NCI-H524 (cell line): ENCODE measurements at places on chromosomes 13 and 19.
A peak's percentile ranks its signal among the peaks of the same experiment; 100 is the strongest.

DNA sequence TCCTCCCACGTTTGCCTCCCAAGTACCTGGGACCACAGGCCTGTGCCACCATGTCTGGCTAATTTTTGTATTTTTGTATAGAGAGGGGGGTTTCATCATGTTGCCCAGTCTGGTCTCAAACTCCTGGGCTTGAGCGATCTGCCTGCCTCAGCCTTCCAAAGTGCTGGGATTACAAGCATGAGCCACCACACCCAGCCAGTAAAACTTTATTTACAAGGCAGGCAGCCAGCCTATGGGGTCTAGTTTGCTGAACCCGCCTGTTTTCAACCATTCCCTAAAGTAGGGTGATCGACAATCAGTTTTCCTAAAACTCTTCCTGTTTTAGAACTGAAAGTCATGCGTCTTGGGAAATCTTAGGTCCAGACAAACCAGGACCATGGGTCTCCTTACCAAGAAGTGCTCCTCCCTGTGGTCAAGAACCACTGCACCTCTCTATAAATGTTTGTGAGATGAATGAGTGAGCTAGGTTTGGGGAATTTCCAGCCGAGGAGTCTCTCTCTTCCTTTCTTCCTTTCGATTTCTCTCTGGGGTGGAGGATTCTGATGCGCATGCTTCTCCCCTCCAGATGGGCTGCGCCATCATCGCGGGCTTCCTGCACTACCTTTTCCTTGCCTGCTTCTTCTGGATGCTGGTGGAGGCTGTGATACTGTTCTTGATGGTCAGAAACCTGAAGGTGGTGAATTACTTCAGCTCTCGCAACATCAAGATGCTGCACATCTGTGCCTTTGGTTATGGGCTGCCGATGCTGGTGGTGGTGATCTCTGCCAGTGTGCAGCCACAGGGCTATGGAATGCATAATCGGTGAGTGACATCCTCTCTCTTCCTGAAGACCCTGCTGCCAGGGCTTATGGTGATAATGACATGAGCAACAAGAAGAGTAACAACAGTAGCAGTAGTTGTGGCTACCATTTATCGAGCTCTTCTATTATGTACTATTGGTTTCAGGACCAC is 38.7 kb downstream of the ADGRE1 start:
- no peak for DNase-seq

GRCh38 chr13:30355384-30355699 is 48.0 kb upstream of the KATNAL1 start:
- DNase-seq: peak; percentile 63

- peak; percentile 75 for DNase-seq
These were observed 3.4 kb downstream of the EBI3 start for GRCh38 chr19:4232614-4233281.

GRCh38 chr13:51682686-51683085 is 98.4 kb downstream of the WDFY2 start:
- DNase-seq: no peak

GRCh38 chr19:39381910-39382611 is 8.8 kb downstream of the PAF1 start:
- DNase-seq: no peak

GRCh38 chr19:1855828-1856255 is 7.5 kb downstream of the KLF16 start:
- DNase-seq: peak; percentile 86

- DNase-seq: peak; percentile 63
These were observed 11.1 kb downstream of the FTL start for GRCh38 chr19:48975947-48976847.

- no peak for DNase-seq
These were observed 1.4 kb downstream of the SYNGR4 start for GRCh38 chr19:48365602-48366001.

DNA sequence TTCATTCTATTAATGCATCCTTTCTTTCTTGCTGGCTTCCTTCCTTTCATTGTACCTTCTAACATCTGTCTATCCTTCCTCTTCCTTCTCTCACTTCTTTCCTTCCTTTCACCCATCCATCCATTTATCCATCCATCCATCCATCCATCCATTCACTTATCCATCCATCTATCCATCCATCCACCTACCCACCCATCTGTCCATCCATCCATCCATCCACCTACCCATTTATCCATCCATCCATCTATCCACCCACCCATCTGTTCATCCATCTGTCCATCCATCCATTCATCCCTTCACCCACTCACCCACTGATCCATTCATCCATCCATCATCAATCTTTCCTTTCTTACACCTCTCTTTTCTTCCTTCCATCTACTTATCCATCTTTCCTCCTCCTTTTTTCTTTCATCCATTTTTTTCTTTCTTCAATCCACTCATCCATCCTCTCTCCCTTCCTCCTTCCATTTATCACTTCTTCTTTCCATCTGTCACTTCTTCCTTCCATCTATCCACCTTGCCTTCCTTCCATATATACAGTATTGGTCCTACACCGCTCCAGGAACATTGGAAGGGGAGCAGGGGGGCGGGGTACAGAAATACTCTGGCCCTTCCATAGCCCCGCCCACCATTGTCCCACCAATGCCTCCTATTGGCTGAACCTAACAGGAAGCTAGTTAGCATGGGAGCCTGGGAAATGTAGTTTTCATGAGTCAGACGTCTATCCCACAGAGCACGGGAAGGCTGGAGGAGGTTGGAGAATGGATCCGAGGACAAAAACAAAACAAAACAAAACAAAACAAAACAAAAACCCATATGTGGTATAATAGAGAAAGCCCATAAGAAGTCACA is 45.9 kb downstream of the MBD3L1 start:
- DNase-seq: peak; percentile 5

DNA sequence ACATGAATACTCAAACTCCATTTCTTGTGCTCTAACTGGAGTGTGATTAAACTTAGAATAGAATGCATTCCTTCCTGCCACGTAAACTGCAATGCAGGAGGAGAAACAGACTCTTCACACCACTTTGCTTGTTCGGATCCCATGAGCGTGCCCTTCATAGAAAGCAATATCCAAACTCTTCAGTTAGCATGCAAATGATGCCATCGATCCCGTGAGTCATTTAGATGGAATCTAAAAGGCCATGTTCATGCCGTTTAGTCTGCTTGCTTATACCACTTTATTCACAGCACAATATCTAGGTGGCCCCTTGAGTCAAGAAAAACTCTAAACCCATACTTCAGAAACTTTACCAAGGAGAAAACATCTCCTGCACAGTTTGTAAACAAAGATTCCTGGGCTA is 225.8 kb downstream of the OXGR1 start:
- DNase-seq: no peak

GRCh38 chr13:37087486-37087885 is 18.0 kb downstream of the CSNK1A1L start:
- no peak for DNase-seq

- DNase-seq: no peak
These were observed 18.3 kb downstream of the C19orf44 start for GRCh38 chr19:16514383-16515019.

GRCh38 chr19:6020166-6020882 is 42.4 kb upstream of the RANBP3 start:
- no peak for DNase-seq

DNA sequence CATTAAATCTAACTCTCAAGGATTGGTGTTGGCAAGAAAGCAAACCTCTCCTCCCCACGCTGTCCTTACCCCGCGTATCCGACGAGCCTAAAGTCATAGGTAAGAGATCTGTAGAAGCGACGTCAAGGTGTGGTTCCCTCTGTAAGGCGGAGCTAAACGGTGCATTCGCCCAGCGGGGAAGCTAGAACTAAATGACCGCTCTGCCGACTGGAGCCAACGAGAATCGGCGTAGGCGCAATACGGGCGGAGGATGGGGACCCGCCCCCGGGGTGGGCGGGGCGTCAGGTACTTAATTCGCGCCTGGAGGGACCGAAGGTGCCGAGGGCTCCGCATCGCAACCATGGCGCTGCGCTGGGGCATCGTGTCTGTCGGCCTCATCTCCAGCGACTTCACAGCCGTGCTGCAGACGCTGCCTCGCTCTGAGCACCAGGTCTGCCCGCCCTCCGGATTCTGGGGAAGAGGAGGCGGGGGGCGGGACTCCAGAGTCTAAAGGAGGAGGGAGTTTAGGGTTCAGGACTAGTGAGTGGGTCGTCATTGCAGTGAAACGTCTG is at the start of gene DHDH:
TSS of gene DHDH (plus strand) at position 318 of the 551 bp plus-strand sequence. CDS start at position 341, 23 bp downstream.
- DNase-seq: peak; percentile 91

- DNase-seq: no peak
These were observed 272.5 kb downstream of the ENOX1 start for GRCh38 chr13:43514311-43514710.

- no peak for DNase-seq
These were observed 84.8 kb downstream of the LNX2 start for GRCh38 chr13:27535546-27535945.

DNA sequence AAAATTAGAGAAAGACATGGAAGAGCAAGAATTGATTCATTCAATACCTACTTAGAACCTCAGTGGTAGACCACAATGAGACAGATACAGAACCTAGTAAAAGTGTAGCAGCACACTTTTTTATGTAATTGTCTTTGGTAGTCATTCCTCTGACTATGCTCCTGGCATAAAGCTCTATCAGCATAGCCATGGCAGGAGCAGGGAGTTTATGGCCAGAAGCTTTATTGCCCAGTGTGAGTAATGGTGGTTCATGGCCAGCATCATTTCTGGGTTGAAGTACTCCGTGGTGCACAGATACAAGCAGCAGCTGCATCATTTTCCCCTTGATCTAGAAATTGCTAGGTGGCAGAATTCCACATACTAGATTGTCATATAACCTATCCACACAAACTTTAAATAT is 352.6 kb downstream of the TBC1D4 start:
- DNase-seq: no peak

DNA sequence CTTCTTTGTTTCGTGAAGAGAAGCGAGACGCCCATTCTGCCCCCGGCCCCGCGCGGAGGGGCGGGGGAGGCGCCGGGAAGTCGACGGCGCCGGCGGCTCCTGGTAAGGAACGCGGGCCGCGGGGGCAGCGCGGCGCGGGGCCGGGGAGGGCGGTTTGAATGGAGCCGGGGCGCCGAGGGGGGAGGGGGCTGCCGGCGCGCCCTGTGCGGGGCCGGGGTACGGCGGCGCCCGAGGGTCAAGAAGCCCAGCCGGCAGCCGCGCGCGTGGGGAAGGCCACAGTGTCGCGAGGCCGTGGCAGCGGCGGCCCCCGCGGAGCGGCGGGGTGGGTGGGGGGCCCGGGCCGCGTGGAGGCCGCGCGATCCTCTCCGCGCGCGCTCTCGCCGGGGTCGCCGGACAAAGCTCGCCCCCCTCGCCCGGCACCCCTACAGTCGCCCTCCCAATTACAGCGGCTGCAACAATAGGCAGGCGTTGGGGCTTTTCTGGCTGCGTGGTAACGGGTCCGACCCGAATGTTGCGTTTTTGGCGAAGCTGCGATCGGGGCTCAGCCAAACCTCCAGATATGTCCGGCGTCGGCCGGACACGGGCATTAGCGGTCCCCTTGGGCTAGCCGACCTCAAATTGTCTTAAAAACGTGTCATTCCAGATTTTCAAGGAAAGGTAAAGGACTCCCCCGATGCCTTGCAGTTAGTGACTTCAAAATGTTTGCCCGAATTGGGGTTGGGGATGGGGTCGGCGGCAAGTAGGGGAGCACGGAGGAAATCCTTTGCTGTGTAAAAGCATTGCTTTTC is 437 bp downstream of the SMARCA4 start:
- no peak for DNase-seq

DNA sequence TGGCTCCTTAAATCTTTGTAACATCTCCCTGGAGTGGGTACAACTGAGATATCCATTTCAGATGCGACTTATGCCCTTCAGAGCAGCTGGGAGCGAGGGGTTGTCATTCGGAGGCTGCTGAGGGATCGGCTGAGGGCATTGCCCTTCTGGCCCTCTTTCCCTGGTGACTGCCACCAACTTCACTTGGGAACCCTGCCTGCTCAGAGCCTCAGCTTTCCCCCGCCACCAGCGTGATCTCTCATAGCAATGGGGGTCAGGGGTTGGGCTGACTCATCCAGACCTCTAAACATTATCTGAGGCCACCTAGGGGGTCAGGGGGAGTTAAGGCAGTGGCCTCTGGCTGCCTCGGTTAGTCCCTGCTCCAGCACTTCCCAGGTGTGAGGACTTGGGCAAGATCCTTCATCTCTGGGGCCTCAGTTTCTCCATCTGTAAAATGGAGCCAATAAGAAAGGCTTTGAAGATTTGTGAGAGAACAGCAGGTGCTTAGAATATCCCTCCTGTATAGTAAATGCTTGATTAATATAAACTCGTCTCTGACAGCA is 1.1 kb downstream of the PRX start:
- no peak for DNase-seq

DNA sequence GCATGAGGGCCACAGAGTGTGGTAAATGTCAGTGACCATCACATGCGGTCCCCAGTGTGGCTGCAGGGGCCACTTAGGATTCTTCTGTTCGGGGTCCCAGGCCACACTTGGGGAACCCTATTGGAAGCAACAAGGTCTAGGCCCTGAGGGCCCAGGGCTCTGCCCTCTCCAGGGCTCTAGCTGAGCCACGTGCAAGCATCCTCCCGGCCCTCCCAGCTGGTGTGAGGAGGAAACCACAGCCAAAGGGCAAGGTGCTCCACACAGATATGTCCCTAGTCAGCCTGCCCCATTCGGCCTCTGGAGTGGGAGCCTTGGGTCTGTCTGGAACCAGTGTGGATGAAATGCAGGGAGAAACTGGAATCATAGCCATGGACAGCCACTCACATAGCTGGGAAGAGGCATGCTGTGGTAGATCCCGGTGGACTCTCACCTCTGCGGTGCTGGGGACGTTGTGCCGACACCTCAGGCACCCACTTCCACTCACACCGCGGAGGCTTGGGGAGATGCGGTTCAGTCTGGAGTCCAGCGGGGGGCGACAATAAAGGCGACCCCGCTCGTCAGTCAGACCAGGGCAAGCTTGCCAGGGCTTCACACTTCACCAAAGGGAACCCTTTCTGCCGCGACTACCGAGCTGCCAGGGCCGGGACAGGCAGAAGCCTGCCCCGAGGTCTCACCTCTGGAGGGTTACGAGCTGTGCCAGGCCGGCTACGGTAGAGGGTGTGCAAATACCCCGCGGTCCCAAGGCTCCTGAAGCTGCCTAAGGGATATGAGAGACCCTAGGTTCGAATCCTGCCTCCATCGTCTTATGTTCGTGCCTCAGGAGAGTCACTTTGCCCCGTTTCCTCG is 4.3 kb upstream of the ZNF497 start:
- no peak for DNase-seq

- no peak for DNase-seq
These were observed 21.5 kb downstream of the OLFM4 start for GRCh38 chr13:53050151-53050550.

- peak; percentile 38 for DNase-seq
These were observed 1.1 kb upstream of the SHC2 start for GRCh38 chr19:461721-462551.

DNA sequence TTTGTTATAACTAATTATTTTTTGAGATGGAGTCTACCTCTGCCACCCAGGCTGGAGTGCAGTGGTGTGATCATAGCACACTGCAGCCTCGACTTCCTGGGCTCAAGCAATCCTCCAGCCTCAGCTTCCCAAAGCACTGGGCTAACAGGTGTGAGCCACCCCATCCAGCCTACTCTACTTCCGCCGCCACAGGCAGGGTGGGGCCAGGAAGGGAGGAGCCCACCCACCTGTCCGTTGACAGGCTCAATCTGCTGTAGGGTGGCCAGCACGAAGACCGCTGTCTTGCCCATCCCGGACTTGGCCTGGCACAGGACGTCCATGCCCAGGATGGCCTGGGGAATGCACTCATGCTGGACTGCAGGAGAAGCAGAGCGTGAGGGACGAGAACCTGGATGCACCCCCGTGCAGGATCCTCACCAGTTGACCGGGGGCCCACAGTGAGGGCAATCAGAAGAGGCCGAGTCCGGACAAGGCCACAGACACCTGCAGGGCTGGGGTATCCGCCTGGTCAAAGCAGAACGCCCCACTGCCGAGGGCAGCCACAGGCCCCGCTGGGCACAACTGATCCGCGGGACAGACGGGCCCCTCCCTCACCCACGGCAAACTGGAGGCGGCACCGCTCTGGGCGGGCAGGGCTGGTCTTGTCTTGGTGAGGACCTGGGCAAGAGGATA is 6.7 kb downstream of the DDX39A start:
- DNase-seq: no peak
